Activated CD8-positive, alpha-beta T cell treated with anti-CD3 and anti-CD28 coated beads, Interleukin-2, amount 10 ng/mL, durations not matched to agents 7 days and 5 days (primary cell): ENCODE measurements at places on chromosomes 7 and 10. TPM values are rescaled to one million over a fixed set of nuclear protein-coding genes. Genes with fewer than 3 reads are reported as not detected.

GRCh38 chr7:94111009-94111408, 106.9 kb upstream of the BET1 start:
- no peak overlapping the region for H3K4me3 ChIP-seq
- H3K36me3 ChIP-seq, result no peaks in the 10 kb centered on the region
- no peak overlapping the region for H3K27ac ChIP-seq
- no peak for DNase-seq

DNA sequence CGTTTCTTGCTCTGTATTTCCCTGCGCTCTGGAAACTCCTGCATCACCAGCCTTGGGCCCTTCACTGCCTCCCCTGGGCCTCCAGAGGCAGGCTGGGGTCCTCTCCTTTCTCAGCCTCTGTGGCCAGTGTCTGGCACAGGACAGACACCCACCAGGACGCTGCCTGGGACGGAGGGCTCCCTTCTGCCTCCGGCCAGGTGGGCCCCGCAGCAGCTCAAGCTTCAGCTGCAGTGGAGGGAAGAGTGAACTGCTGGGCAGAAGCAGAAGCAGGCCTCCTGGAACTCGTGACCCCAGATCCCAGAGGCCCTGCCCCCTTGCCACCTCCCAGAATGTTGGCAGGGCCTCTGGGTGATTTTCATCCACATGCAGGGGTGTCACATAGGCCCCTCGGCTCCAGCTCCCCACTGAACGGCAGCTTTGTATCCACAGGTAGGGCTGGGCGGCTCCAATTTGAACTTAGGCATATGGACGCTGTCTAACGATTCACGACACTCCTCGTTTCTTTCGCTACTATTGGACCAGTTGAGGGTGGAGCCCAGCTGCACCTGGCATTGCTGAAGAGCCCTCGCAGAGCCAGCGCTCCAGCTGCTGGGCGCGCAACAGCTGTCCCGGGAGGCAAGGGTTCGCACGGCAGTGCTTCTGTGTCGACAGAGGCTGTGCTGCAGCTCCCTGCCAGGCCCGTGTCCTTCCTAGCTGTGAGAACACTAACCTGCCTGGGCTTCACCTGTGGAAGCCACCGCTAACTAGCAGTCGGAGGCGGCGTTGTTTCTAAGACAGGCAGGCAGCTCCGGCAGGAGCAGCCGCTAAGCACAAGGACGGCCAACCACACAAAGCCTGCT, 18.4 kb upstream of the GPR146 start:
- H3K36me3 ChIP-seq, result peaks cover 21% of the 10 kb centered on the region
- H3K4me3 ChIP-seq, result peak overlapping the region; percentile 72
- peaks cover 21% of the 10 kb centered on the region for H3K4me1 ChIP-seq
- H3K27me3 ChIP-seq, result no peaks in the 10 kb centered on the region
- H3K27ac ChIP-seq, result no peak overlapping the region
- no peak for DNase-seq

- H3K27me3 ChIP-seq, result no peaks in the 10 kb centered on the region
- H3K4me3 ChIP-seq, result no peak overlapping the region
- no peaks in the 10 kb centered on the region for H3K4me1 ChIP-seq
Measured at GRCh38 chr7:83663131-83663530, 14.2 kb upstream of the SEMA3E start.

DNA sequence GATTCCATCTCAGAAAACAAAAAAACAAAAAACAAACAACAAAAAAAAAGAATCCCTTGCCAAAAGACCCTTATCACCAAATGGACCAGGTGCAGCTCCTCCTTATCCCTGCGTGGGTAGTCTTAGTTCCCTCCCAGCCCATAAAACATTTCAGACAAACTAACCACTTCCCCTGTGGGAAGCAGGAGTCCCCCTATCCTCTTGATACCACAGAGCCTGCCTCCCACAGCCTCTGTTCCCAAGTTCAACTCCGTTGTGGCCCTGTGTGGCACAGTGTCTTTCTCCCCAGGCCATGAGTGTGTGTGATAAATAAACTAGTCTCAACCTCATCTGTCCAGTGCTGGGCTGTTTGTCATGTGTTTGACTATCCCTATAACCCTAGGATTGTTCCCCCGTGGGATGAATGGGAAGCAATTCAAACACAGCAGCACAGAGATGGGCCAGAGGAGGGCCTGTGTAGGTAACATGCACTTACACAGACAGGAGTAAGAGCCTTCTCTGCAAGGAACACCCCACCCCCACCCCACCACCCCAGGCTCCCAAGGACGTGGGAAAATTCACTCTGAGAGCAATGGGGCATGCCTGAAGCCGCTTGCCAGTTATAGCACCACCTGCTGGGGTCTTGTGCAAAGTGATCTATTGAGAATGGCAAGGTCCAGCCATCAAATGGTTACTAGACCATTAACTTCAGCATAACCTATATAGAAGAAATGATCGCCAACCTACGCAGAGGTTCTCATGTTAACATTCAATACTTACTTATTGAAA, 147.1 kb upstream of the GHITM start:
- H3K36me3 ChIP-seq, result no peaks in the 10 kb centered on the region
- H3K4me3 ChIP-seq, result no peak overlapping the region
- H3K27ac ChIP-seq, result no peak overlapping the region
- DNase-seq, result peak; percentile 22

DNA sequence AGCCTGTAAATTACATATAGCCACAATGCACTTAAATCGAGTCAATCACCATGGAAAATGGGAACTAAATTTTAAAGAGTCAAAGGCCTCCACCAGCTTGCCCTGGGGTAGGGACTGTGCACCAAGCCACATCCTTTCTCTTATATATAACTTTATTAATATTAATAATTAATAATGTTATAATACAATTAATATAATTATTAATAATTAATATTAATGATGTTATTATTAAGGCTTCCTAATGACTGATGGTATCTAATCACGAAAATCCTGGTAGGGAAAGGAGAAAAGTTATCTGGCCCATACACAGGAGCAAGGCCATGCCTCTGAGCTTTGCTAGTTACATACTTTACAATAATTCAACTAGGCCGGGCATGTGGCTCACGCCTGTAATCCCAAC, 67.2 kb upstream of the DGKI start:
- H3K27me3 ChIP-seq, result no peaks in the 10 kb centered on the region
- no peak for DNase-seq
- H3K27ac ChIP-seq, result no peak overlapping the region
- H3K4me1 ChIP-seq, result peaks cover 4% of the 10 kb centered on the region

DNA sequence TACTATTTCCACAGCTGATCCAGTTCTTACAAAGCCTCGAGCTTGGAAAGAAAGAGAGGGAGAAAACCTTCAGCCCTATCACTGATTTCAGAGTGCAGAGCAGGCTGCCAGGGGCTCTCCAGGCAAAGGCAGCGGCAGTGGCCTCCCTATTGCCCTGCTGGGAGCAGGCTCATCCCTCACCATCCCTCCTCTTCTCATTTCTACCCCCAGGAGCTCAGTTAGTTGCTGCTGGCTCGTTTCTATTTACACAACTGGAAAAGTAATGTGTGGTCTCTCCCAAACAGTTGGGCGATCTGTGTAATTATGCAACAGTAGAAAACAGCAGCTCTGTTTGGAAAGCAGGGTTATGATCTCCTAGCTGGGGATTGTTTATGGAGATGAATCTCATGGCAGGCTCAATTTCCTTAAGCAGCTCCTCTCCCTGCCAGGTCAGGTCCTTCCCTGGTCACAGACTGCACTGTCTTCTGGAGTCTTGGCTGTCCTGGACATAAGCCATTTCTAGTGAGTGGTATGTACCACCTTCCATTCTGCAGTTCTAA, 28.7 kb upstream of the TNS3 start:
- no peak for DNase-seq
- H3K36me3 ChIP-seq, result no peaks in the 10 kb centered on the region
- H3K27me3 ChIP-seq, result no peaks in the 10 kb centered on the region
- no peak overlapping the region for H3K27ac ChIP-seq
- H3K4me1 ChIP-seq, result no peaks in the 10 kb centered on the region
- H3K4me3 ChIP-seq, result no peak overlapping the region

DNA sequence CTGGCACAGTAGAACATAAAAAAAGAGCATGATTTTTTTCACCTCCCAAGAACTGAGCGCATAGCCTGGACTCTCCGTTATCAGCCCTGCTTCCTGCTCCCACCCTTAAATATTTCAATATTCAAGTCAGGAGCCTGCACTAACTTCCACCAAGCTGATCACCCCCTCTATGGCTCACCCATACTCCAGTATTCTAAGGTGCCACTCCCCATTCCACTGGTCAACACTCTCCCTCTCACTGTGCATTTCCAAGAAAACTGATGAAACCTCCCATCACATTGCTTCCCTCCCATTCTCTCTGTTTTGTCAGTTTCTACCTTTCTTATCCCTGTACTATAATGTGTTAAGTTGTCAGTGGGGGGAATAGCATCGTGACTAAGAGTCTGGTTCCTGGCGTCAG, 95.0 kb upstream of the C7orf33 start:
- H3K36me3 ChIP-seq, result no peaks in the 10 kb centered on the region
- peaks cover 20% of the 10 kb centered on the region for H3K27me3 ChIP-seq
- no peak overlapping the region for H3K27ac ChIP-seq
- no peak overlapping the region for H3K4me3 ChIP-seq

- DNase-seq, result no peak
- no peaks in the 10 kb centered on the region for H3K4me1 ChIP-seq
- no peaks in the 10 kb centered on the region for H3K27me3 ChIP-seq
- no peak overlapping the region for H3K4me3 ChIP-seq
- no peak overlapping the region for H3K27ac ChIP-seq
- no peaks in the 10 kb centered on the region for H3K36me3 ChIP-seq
Measured at GRCh38 chr7:46955531-46955930, 626.4 kb downstream of the TNS3 start.

- H3K4me3 ChIP-seq, result peak overlapping the region; percentile 90
- peak; percentile 42 for DNase-seq
- peak overlapping the region; percentile 96 for H3K27ac ChIP-seq
- peaks cover 38% of the 10 kb centered on the region for H3K36me3 ChIP-seq
Measured at GRCh38 chr10:14838582-14839304, 637 bp downstream of the HSPA14 start.

DNA sequence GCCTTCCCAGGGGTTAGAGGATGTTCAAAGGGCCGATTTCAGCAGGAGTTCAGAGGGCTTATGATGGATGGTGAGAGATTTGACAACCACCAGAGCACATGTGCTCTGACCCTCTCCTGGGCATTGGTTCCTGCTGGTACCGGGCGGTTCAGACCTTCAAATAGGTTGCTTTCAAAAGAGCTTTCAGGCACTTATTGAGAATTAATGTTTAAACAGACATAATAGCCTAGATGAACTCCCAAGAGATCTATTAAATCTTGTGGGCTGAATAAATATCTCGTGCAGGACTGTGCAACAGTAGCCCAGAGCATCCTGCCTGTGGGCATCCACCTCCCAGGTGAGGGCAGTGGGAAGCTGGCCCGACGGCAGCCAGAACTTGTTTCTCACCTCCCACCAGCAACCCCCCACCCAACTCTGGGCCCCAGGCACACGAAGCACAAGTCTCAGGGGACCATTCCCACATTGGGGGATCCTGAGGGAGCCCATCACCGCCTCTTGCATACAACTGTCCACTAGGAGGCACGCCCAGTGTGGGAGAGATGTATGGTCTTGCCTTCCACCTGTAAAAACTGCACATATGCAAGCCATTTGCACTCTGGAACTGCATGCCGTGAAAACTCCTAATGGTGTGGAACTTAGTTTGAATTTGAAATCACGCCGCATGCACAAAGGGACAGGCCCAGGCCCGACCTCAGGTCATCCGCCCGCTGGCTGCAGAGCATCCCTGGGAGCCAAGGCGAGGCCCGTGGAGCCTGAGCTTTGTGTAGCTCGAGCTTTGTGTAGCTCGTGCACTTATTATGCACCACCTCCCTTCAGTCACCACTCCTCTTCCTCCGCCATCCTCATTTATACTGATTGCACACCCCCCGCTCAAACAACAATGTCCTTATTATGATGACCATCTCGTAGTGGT, 147.8 kb downstream of the ADCY1 start:
- peaks cover 32% of the 10 kb centered on the region for H3K36me3 ChIP-seq
- no peaks in the 10 kb centered on the region for H3K27me3 ChIP-seq
- peaks cover 2% of the 10 kb centered on the region for H3K4me1 ChIP-seq
- no peak overlapping the region for H3K4me3 ChIP-seq
- no peak for DNase-seq
- no peak overlapping the region for H3K27ac ChIP-seq

GRCh38 chr10:93385345-93385744, 96.8 kb downstream of the MYOF start:
- peaks cover 26% of the 10 kb centered on the region for H3K4me1 ChIP-seq
- DNase-seq, result no peak
- no peaks in the 10 kb centered on the region for H3K27me3 ChIP-seq
- no peak overlapping the region for H3K27ac ChIP-seq

GRCh38 chr7:92255308-92255707, 9.5 kb downstream of the ANKIB1 start:
- no peak overlapping the region for H3K4me3 ChIP-seq
- peaks cover 2% of the 10 kb centered on the region for H3K4me1 ChIP-seq
- DNase-seq, result no peak
- H3K36me3 ChIP-seq, result peaks cover 30% of the 10 kb centered on the region
- no peaks in the 10 kb centered on the region for H3K27me3 ChIP-seq
- H3K27ac ChIP-seq, result no peak overlapping the region

- DNase-seq, result no peak
- H3K27ac ChIP-seq, result no peak overlapping the region
- peaks cover 24% of the 10 kb centered on the region for H3K4me1 ChIP-seq
- H3K4me3 ChIP-seq, result no peak overlapping the region
- H3K36me3 ChIP-seq, result no peaks in the 10 kb centered on the region
Measured at GRCh38 chr7:131225619-131226513, 101.8 kb upstream of the MKLN1 start.

Gene GPR26
- not detected for total RNA-seq

Gene TMEM130
- not detected for total RNA-seq

Gene NPFFR1
- total RNA-seq, result not detected

Gene TRPV6
- total RNA-seq, result not detected

Gene ERCC6
- total RNA-seq, result 20.6 TPM

Gene CPA5
- total RNA-seq, result 0.31 TPM

Gene VGF
- total RNA-seq, result 0.53 TPM

Gene CYP2C19
- total RNA-seq, result not detected

Gene NET1
- total RNA-seq, result 29.9 TPM

Gene SEMA3E
- total RNA-seq, result not detected

Gene VAX1
- not detected for total RNA-seq

Gene AKR1C4
- not detected for total RNA-seq

Gene TMEM196
- total RNA-seq, result not detected

Gene CUZD1
- total RNA-seq, result 3.1 TPM

Gene TACR2
- total RNA-seq, result not detected

Gene PLEKHS1
- not detected for total RNA-seq
